Lung (tissue), 17 donors: ENCODE measurements at places on chromosomes 12 and 14. TPM values are rescaled to one million over a fixed set of nuclear protein-coding genes. Genes with fewer than 3 reads are reported as not detected.

GRCh38 chr14:28220391-28220790, 546.2 kb upstream of the FOXG1 start:
- no peak for DNase-seq

GRCh38 chr12:94379479-94380113, 80.1 kb downstream of the CEP83 start:
- DNase-seq = no peak

DNA sequence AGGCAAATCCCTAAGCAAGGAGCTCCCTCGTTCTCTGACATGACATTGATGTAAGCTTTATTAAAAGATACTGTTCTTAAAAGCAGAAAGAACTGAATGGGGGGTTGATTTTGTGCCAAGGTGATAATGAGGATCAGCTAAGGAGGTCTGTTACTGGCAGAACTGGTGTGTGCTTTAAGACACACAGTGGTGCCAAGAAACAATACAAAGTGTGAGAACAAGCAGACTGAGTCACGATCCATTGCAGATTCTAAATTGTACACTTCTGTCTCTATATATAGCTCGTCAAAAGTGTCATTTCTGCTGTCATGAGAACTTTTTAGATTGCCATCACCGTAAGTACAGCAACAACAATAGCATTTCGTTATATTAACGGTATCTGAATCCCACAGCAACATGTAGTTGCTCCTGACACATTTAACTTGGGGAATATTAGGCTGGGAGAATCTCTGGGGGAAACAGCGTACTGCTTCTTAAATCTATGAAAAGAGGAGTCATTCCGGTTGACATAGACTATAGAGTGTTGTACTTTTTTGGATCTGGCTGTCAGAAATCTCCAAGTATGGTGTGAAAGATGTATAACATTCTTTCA, 151.3 kb upstream of the PRKD1 start:
- no peak for DNase-seq

GRCh38 chr14:93533437-93533836, 102.7 kb downstream of the UNC79 start:
- DNase-seq = no peak

- DNase-seq = peak; percentile 81
Measured at GRCh38 chr14:54194501-54194900, 202.3 kb upstream of the CDKN3 start.

GRCh38 chr14:55749201-55749812, 169.3 kb downstream of the KTN1 start:
- DNase-seq = no peak

The KIF5A gene
- total RNA-seq = 0.34 TPM

The TMPO gene
- 149 TPM for total RNA-seq

DNA sequence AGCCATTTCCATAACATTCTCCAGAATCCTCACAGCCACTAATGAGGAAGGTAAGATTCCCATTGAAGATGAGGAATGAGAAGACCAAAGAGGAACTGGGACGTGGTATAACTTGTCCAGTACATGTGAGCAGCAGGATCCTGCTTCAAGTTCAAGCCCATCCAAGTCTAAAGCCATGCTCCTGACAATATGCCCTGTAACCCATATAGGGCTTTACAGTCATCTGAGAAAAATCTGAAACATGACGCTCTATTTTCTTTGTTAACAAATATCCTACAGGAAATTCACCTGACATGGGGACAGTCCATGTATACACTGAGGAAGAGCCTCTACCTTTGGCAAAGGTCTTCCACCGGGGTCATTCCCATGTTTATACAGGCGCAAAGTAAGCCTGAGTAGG, 3.1 kb upstream of the ACTR6 start:
- no peak for DNase-seq

DNA sequence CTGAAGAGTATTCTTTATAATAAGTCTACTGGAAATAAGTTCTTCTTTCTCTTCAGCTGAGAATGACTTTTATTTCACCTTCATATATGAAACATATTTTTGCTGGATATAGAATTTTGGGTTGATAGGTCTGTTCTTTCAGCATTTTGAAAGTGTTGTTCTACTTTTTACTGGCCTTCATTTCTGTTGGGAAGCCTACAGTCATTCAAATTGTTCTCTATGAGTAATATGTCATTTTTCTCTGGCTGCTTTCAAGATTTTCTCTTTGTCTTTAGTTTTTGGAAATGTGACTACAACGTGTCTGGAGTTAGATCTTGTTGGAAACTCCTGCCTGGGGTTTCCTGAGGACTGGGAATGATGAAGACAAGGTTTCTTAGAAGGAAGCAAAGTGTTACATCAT, 10.0 kb downstream of the FGFR1OP2 start:
- no peak for DNase-seq

The USP15 gene
- 77.2 TPM for total RNA-seq

DNA sequence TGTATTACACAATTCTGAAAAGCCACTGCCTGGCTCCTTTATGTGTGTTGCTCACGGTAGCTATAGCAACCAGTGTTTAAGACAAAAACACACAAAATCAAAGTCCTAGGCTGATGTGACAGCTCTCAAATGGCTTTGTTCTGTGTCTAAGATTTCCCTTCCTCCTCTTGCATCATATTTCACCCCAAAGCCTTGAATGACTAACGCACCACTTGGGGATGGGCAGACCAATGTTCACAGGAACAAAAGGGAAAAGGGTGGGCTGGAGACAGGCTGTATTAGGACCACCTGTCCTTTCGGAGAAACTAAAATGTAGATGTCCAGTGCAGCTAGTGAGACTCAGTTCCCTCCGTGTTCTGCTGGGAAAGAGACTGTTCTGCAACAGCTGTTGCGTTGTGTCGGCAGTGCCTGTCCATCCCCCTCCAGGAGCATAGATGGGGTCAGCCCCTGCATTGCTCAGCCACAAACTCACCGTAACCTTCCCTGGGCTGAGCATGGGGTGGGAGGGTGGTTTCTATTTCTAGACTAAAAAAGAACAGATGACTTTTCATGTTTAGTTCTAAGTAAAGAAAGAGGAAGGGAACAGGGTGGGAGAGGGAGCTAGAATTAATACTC, 26.8 kb upstream of the DAAM1 start:
- peak; percentile 84 for DNase-seq

- DNase-seq = no peak
Measured at GRCh38 chr14:86780461-86780860, 1212.5 kb downstream of the GALC start.

The GPR137C gene
- total RNA-seq = 0.71 TPM

- DNase-seq = peak; percentile 64
Measured at GRCh38 chr12:49369411-49370145, 2.3 kb downstream of the SPATS2 start.

- no peak for DNase-seq
Measured at GRCh38 chr12:83462419-83462818, 775.7 kb downstream of the TMTC2 start.

DNA sequence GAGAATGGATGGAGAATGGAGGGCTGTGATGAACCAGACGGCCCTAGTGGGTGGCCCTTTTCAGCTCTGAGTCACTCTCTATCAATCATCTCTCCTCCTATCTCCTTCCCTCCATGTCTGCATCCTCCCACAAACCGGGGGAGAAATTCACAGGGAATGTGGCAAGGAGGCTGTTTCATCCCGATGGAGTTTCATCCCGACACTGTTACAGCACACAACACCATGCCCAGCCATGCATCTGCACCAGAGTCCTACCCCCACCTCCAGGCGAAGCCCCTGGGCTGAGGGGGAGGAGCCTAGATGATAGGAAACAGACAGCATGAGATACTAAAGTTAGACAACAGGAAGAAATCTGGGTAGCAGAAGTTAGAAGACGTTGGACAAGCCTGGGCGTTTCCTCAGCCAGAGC, 20.8 kb downstream of the SLC8B1 start:
- no peak for DNase-seq

The APEX1 gene
- total RNA-seq = 144 TPM

- DNase-seq = no peak
Measured at GRCh38 chr12:76190299-76190698, 105.8 kb upstream of the NAP1L1 start.

DNA sequence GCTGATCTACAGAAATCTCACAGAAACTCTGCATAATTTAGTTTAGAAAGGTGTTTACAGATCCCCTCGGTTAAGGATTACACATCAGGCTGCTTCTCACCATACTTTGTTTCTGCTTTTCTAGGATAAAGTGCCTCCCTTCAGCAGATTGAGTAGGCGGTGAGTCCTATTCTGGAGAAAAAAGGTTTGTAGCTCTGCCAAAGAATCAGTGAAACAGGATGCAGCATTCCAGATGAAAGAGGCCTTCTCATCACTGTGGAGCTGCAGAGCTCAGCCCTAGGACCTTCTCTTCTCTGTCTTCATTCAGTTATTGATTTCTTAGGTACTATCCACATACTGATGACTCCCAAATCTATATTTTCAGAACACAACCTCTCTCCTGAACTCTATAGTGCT, 155.5 kb upstream of the KRR1 start:
- DNase-seq = no peak

- no peak for DNase-seq
Measured at GRCh38 chr14:89508863-89509262, 91.8 kb upstream of the FOXN3 start.

- DNase-seq = peak; percentile 33
Measured at GRCh38 chr12:51246254-51246853, 7.7 kb downstream of the DAZAP2 start.

The LMO3 gene
- 176 TPM for total RNA-seq

The KIAA0586 gene
- total RNA-seq = 30.1 TPM

DNA sequence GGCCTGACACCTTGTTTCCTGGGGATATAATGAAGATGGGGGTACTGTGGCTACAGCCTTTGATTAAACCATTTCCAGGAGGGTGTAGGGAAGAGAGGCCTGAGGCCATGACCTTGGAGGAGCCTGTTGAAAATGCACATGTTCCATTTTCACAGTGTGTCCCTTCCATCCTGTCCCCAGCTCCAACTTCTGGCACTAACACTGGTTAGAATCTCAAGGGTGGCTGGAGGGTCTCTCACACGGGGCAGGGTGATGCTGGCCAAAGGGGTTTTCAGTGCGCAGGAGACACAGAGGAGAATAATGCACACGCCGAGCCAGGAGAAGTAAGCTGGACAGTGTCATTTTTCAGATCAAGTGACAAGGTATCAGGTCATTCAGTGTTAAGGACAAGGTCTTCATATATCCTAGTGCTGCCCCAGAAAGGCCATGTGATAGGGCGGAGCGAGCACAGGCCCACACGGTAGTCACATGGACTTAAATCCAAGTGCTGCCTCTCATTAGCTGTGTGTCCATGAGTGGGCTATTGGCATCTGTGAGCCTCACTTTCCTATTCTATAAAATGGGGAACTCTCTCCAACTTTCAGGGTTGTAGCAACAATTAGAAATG, 36.4 kb upstream of the TUNAR start:
- no peak for DNase-seq

- peak; percentile 51 for DNase-seq
Measured at GRCh38 chr12:23359975-23360701, 589.3 kb downstream of the SOX5 start.

The AKAP3 gene
- total RNA-seq = 1.1 TPM

DNA sequence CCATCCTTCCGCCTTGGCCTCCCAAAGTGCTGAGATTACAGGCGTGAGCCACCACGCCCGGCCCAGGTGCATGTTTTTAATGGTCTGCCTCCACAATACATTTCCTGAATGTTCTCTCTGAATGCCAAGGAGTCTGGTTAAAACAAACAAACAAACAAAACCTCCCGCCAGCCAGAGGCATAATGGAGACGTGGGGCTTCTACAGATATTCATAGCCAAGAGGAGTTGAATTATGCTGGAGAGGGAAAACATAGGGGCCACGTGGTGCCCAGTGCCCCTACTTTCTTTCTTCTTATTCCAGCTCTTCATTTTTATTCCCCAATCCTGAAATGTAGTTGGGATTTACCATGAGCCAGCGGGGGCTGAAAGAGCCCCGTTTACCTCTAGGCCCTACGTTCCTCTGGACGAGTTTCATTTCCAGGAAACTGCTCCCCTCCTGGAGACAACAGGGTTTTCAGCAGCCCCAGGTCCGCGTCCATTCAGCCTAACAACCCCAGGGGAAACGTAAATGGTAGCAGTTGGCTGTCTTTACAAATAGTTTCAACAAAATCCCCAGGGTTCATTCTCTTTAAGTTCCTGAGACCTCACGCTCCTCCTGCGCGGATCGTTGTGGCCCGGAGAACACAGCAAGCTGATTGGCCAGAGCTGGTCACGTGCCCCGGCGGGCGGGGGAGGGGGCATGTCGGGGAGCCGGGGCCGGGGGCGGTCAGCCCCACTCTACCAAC, 108.5 kb upstream of the ESRRB start:
- DNase-seq = peak; percentile 82

DNA sequence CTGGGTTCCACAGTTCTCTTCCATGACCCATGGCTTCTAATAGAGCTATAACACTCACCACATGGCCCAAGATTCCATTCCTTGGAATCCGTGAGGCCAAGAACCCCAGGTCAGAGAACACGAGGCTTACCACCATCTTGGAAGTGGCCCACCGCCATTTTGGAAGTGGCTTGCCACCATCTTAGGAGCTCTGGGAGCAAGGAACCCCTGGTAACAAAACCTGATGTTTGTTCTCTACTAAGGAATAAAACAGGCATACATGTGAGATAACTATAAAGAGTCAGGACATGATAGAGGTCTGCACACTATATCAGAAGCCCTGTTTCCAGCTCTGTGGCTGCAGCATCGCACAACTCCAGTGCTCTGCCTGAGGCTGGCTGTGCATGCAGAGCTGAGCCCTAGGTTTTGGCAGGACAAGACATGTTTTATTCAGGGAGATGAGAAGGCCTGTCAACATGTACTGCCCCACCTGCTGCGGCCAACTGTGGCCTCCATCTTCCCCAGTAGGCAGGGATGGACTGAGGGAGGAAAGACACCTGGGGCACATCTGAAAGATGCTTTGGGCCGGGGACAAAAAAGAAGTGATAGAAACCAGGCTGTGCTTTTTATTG, 344.9 kb downstream of the DAD1 start:
- DNase-seq = no peak

DNA sequence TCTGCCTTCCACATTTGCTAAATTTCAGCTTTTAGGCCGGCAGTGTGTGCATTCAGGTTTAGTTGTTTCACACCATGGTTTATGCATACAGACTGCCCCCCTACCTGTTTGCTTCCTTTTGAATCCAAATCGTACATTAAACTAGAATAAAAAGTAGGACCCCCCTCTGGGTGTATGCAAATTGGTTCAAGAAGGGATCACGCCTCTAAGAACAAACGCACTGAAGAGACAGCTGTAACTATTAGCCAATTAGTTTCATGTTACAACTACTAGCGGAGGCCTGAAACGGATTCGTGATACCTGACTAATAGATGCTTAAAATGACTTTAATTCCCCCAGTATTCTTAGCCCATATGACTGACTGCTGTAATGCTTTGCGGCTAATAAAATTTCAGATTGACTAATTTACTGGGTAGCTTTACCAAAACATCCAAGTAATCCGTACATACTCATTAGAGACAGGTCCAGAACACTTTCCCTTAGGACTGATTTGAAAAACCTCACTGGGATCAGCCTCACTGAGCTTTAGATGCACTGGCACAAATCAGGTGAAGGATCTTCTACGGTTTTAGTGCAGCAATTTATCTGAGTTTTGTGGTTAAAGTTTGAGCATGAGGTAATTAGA, 411.8 kb downstream of the NPAS3 start:
- no peak for DNase-seq
